ENCODE measurements at places on chromosomes 12 and 14.

- DNase-seq = no peak
These were observed 427.5 kb upstream of the MIS18BP1 start for GRCh38 chr14:45680531-45680930.

GRCh38 chr12:6554168-6555017, 1.4 kb downstream of the IFFO1 start:
- DNase-seq = no peak

DNA sequence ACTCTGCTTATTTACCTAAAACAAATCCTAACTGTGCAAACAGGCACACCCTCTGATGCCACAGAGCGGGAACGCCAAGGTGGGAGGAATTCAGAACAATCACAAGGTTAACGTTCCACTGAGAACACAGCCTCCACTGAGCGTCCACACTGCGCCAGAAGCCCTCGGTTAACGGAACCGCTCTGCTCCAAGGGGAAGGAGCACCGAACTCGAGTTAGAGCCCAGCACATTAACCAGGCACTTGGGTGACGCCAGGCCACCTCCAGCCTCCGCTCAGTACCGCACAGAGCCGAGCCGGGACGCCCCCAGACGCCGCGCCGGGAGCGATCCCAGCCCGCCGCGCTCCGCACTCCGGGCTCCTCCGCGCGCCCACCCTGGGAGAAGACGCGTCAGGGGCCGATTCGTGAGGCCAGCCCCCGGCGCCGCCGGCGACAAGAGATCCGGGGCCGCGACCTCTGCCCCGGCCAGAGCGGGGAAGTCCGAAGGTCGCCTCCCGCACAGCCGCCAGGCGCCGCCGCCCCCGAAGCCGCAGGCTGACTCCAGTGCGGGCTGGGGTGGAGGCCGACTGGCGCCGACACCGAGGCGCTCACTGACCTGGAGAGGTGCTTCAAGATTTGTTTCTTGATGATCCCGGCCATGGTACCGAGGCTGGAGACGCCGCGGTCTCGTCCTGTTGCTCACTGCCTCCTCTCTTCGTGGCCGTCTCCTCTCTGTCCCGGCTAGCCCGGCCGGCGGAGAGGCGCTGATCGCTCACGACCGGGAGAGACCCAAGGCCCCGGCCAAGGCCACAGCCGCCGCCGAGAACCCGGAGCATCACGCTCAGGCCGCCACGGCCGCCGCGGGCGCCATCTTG, 450 bp downstream of the BLTP3B start:
- no peak for DNase-seq

DNA sequence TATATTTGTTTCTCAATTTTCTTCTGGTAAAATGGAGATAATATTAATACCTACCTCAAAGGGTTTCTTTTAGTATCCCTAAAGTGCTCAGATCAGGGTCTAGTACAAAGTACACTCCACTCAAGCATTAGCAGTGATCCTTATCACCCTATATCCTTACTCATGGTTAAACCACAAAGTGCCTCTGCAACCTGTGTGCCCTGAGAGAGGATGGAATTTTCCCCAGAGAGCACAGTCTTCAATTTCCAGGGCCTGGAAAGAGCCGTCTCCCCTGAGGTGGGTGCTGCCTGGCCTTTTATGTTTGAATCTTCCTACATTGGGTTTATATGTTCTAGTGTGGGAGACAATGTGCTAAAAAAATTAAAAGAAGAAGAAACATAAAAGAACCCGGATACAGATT, 183.1 kb upstream of the FBXO33 start:
- DNase-seq = no peak

DNA sequence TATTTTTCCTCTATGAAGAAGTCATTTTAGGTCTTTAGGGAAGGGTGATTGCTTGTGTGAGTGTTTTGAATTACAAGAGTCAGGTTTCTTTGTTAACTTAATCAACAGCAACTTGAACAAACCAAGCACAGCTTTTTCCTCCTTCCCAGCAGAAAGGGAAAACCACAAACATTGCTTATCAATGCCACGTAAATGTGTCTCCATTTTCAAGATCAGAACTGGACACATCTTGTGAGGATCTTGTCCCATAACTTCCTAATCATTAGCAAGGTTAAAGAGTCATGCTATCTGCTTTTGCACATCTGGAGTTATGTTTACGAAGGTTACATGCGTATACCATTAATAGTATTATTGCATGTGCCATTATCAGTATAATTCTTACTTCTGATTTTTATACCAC, 248.0 kb upstream of the FLRT2 start:
- DNase-seq = no peak

DNA sequence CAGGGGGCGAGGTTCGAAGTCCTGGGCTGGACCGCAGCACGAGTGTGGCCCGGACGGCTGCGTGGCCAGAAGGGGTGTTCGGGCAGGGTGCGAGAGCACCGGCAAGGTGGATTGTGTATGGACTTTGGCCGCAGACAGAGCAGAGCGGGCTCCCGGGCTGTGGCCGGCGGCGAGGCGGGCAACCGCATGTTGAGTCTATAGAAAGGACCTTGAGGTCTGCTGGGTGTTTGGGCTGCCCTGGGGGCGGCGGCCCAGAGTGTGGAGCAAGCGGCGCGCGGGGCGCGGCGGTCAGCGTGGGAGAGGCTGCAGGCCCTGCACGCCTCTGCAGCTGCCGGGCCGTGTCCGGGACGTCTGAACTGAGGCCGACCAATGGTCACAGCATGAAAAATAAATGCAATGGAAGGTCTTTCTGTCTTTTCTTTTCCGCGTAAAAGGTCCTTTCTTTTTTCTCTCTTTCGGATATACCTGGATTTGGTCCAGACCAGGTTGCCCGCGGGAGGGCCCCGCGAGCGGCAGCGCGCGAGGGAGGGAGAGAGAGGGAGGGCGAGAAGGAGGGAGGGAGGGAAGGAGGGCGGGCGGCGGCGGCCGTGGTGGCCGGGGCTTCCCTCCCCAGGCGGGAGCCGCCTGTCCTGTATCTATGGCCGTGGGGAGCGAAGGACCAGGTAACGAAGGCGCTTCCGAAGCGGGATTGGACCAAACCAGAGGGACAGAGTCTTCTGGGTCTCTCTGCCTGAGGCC, 5.5 kb upstream of the HOXC9 start:
- no peak for DNase-seq

GRCh38 chr14:22986508-22987054, 4.2 kb upstream of the AJUBA start:
- peak; percentile 57 for DNase-seq

DNA sequence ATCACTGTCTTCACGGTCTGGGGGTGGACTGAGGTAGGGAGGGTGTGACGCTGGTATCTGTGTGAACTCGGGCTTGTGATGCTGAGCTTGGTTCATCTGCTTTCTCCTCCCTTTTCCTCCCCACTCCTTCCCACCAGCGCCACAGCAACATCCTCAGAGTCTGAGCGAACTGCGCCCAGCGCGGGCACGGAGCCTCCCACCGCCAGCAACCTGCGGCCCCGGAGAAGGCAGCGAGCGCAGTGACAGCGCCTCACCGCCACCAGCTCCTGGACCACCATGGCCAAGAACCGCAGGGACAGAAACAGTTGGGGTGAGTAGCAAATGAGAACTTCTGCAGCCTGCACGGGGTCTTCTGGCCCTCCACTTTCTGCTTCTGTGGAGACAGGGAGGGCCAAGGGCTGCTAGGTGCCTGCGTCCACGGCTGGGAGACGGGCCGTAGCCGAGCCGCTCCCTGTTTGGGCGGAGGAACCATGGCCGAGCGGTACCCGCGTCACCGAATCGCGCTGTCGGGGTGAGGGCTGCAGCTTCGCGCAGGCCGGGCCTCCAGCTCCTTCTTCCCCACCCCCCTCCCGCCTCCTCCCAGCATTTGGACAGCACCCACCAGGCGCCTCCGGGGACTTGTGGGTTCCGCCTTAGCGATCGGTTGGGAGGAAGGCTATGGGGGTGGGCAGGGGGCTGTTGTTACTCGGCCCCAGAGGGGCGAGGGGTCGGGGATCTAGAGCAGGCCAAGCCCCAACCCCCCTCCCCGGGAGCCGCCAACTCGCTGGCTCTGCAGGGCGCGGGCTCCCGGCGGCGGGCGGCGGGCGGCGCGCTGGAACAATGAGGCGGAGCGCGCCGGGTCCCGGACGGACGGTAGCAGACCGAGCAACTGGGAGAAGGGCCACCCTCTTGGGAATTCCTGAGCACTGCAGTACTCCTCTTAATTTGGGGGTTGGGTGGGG, at the start of gene ATL1:
ATL1 (plus strand) TSS at position 156 of the 941 bp plus-strand sequence; CDS start at position 277, 121 bp downstream.
- peak; percentile 57 for DNase-seq

- DNase-seq = no peak
These were observed 505 bp downstream of the RASSF3 start for GRCh38 chr12:64610660-64611340.

DNA sequence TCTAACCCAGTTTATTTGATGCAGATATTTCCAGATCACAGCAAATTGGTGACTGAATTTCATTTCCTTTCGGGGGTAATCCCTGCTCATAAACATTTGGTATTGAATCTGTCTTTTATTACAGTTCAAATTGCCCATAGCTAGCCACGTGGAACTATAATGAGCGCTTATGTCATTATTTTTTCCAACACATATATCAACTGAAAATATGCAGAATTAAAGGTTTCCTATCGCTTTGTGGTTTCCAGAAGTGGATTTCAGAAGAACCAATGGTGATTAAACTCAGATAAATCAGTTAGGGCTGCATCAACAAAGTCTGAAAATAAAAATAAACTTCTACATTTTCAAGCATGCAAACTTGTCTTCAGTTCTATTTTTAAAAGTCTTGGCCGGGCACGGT, 111.9 kb downstream of the PIK3C2G start:
- no peak for DNase-seq

- no peak for DNase-seq
These were observed 67.4 kb downstream of the ADGRD1 start for GRCh38 chr12:131021154-131021541.

GRCh38 chr14:103733651-103734050, 18.0 kb downstream of the ZFYVE21 start:
- DNase-seq = no peak

- DNase-seq = no peak
These were observed 1.2 kb downstream of the GLIPR1 start for GRCh38 chr12:75481774-75482173.

- DNase-seq = no peak
These were observed 58.4 kb upstream of the STAC3 start for GRCh38 chr12:57309420-57309819.

DNA sequence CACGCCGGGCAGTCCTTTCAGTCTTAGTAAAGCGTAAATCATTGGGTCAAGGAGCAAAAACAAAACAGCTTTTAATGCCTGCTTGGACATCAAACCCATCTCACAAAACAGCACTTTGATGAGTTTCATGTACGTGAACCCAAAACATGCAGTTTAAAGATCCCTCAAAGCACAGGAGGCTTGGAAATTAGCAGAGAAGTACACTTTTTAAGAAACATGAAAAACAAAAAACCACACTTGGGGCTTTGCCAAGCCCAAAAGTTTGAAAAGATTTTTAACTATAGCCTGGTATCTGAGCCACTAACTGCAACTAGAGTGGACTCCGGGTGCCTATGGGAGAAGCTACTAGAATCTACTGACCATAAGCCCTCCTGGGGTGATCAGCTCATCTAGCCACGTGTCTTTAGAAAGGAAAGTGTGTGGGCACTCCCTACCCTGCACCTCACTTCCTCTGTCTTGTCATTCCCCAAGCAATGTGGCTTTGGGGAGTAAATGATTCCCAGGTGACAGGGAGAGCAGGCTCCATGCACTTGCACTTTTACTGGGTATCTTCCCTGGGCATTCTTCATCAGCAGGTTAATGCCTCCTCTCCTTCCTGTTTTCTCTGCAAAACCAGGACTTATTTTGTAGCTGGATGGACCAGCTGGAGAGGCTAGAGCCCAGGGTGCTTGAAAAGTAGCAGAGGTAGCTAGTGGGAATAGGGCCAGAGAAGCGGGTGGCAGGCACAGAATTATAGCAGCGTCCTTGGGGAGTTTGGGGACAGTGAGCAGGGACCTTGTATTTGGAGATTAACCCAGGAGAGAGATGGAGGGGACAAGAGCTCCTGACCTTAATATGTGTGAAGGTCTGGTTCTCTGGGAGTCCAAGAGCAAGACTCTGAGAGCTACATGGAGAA, 339.3 kb downstream of the BCL11B start:
- no peak for DNase-seq

- peak; percentile 28 for DNase-seq
These were observed 5.2 kb upstream of the ATG14 start for GRCh38 chr14:55416866-55417265.

DNA sequence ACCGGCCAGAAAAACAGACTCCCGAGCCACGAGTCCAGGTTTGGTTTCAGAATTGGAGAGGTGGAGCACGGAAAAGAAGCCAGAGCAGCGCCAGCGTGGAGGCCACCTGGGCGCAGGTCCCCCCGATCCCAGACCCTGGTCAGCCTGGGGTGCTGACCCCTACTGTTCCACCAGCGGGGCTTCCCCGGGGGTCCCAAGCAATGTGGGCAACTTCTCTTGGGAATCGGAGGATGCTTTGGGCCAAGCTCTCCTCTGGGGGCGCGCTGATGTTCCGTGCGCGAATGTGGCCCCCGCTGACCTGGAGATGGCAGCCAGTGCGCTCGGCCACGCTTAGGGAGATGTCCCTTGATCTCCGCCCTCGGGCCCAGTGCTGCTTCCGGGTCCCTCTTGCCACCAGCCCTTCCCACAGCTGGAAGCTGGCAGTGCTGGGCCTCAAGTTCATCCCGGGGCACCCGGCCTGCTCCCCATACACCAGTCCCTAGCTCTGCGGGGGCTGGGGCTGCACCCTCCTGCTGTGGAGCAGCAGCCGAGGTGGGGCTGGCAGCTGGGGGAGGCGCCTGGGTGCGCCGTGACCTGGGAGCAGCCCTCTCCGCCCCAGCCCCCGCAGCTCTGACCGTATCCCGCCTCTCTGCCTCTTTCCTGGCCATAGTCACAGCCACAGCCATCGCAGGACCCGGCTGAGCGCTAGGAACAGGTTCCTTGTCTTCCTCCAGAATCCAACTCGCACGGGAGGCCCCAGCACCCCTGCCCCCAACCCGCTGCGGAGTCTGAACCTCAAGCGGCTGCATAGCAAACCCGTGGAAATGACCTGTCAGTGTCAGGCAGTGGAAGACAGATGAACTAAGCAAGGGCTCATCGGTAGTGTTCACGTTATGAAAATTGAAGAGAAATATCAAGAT, 91.2 kb downstream of the RCOR1 start:
- no peak for DNase-seq

DNA sequence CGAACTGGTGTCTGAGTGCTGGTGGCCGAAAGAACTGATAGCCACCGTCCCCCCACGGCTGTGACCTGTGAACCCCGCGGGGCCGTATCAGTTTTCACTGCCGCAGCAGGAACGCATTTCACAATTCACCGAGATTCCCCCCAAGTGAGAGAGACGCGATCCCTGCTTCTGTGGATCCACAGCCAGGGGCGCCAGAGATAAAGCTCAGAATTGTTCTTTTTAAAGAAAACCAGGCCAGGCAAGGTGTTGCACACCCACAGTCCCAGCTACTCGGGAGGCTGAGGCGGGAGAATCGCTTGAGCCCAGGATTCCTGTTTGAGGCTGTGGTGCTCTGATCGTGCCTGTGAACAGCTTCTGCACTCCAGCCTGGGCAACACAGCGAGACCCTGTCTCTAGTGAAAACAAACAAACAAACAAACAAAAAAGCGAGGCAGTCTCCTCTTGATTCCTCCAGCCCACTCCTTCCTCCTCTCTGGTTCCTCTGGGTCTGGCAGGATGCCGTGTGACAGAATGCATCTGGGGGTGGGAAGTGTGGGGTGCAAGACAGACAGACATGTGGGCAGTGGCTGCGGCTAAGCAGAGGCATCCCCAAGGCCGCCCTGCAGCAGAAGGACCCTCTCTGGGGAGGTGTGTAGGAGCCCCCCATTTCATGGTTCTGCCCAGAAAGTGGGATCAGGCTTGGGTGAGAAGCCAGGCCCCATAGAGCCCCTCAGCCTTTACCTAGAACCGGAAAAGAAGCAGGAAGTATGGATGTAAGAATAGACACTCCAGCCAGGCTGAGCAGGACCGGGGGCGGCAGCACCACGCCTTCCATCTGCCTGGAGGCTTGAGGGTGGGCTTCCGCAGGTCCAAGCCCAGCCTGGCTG, 39.2 kb upstream of the PPP1R13B start:
- DNase-seq = no peak

- no peak for DNase-seq
These were observed 7.7 kb upstream of the KICS2 start for GRCh38 chr12:64229796-64230195.
